Amniotic epithelial cell (primary cell): ENCODE measurements at places on chromosomes 7 and 10.

DNA sequence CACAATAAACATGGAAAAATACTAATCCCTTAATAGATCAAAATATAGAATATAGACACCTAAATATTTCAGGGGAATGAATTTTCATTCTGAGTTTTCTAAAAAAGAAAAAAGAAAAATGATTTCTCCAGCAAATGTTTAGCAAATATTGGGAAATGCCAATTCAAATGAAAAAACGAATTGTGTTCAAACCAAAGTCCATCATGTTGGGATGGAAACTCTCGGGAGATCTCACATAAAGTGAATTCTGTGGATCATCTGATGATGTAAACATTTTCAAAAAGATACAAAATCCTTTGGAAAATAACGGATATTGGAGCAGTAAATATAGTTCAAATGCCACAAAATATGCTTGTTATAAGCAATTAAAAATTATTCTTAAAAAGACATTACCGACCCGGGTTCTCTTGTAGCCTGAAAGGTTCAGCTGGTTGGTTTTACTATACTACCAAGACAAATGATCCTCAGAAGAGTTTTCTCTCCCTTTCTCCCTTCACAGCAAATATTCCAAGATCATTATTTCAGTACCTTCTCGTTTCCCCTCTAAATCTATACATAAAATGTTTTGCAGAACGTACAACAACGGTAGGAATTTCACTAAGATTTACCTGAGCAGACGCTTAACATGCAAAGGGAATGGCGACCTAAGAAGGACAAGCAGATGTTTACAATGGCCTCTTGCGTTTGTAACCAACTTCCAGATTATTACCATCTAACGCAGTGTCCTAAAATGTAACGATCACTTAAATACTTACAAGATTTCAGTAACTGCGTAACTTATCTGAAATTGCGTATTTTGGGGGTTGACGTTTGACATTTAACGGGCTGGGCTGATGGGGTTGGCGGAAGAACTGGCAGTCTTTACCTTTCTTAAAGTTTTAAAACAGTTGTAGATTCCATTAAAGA, 2.5 kb downstream of the HOXA13 start:
- no peak for DNase-seq

DNA sequence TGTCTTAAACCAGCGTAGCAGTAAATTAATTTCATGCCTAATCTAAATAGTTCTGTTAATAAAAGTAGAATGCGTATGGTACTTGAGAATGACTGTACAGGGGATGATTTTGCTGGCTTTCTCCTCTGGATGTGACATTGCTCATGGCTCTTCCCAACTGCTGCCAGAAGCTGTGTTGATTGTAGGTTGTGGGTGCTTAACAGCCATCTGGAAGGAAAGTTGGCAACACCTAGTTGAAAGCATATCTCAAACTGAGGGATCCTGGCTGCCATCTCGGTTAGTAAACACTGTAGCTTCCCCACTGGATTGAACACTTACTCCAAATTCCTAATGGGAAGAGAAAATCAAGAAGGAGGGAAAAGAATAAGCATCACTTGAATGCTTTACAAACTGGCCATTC, 130.9 kb downstream of the NXPH1 start:
- DNase-seq: no peak

DNA sequence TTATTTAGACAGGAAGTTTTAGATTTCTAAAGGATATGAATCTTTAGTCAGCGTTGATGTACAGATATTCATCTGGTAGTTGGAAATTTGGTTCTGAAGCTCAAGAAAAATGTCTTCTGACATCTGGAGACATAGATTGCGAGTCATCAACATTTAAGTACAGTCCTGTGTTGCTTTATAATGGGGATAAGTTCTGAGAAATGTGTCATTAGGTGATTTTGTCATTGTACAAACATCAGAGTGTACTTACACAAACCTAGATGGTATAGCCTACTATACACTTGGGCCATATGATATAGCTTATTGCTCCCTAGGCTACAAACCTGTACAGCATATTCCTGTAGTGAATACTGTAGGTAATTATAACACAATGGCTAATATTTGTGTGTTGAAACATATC, 49.6 kb upstream of the UBN2 start:
- no peak for DNase-seq

GRCh38 chr7:91929463-91929862, 11.2 kb upstream of the AKAP9 start:
- DNase-seq: no peak

GRCh38 chr7:8702807-8703206, 269.4 kb downstream of the NXPH1 start:
- no peak for DNase-seq

- DNase-seq: no peak
These were observed 322.8 kb upstream of the GRM3 start for GRCh38 chr7:86320889-86321288.
